Right forelimb (tissue), 1 donor: ENCODE measurements at places on chromosomes 6 and 20.

- no peak for DNase-seq
Observed at GRCh38 chr6:97306544-97307320, 23.7 kb upstream of the MMS22L start.

DNA sequence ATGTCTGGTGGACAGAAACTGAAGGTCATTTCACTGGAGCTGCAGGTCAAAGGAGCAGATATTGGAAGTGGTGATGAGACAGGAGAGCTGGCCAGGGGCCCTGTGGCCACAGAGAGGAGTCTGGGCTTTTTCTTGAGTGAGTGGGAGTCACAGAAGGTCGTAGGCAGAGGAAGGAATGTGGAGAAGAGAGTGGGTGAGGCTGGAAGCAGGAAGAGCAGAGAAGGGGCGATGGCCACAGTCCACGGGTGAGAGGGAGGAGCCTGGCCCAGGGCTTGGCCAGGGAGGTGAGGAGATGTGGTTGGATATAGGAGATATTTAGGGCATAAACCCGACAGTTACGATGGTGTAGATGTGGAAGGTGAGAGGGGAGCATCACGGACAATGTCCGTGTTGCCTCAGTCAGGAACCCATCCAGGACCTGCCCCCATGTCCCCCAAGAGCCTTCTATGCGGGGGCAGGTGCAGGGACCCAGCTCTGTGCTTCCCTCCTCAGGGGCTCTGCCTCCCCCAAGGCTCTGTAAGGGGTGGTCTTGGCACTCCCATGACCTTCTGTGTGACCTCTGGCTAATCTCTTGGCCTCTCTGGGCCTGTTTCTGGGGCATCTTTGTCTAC is 150.5 kb upstream of the PTPN1 start:
- DNase-seq, result no peak

GRCh38 chr6:75932067-75932466 is 140.4 kb downstream of the IMPG1 start:
- DNase-seq, result peak; percentile 48

DNA sequence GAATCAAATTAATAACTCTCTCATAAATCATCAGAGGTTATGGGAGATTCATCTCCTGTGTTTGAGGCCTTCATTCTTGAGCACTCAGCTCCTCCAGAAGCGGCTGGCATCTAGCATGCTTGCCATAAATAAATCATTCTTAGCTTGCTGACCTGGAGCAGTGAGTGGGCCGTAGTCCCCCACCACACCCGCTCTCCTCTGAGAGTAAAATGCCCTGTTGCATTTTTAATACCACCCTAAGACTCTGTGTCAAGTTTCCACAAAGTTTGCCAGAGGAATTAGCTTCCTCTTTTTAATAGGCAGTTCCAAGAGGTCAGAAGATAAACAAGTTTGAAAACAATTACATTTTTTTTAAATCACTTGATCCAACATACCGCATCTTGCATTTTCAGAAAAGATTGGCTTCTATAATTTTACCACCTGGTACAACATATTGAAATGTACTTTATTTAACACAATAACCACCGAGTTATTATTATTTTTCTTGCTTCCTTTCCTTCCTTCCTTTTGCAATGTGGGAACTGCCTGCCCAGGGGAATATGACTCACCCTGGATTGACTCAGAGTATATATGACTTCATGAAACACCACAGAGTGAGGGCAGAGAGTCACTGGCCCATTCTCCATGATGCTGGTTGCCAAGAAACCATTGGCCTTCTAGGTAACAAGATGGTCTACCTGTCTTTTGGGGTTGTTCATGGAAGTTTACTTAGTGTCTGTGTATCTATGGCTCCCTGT is 29.4 kb upstream of the CLIC5 start:
- no peak for DNase-seq

DNA sequence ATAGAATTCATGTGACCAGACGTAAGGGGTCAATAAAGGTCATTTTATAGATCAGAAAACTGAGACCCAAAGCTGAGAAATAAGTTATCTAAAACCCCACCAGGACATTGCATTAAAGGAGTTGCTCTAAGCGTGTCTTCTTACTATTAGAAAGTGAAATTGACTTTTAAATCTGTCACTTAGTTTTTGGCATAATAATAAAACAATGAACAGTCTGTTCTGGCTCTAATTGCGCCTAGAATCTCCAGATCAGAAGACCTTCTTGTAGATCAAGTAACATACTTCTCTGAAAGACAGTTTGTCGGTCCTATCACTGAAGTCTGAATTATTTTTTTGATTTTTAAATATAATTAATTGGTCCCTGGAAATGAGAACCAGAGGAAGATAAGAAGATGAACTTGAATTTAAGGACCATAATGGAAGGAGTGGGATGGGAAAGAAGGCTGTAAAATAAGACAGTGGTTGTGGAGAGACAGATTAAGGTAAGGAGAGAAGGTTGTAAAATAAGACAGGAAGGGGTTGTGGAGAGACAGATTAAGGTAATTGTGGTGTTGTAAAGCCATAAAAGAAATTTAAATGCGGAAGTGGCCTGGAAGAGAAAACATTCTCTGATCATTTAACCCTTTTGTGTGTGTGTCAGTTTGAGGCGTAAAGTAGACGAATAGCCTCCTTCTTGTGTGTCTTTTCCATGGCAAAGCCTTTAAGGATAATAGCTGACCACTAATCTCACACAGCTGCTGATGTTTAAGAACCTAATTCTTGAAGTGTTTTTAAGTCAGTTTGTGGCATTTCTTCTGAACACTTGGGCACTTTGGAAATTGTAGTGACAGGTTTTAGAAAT is 20.1 kb downstream of the TOP1 start:
- no peak for DNase-seq

DNA sequence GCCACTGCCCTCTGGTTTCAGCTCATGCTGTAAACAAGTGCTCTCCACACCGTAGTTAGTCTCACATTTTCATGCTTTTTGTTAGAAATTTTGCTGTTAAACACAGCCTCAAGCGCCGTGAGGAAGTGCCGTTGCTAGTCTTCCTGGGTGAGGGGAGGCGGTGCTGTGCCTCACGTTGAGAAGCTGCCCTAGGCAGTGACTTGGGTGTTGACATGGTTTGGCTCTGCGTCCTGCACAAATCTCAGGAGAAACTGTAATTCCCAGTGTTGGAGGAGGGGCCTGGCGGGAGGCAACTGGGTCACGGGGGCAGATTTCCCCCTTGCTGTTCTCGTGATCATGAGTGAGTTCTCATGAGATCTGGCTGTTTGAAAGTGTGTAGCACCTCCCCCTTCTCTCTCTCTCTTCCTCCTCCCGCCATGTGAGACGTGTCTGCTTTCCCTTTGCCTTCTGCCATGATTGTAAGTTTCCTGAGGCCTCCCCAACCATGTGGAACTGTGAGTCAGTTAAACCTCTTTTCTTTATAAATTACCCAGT is 95.8 kb downstream of the ERMARD start:
- DNase-seq, result peak; percentile 10

DNA sequence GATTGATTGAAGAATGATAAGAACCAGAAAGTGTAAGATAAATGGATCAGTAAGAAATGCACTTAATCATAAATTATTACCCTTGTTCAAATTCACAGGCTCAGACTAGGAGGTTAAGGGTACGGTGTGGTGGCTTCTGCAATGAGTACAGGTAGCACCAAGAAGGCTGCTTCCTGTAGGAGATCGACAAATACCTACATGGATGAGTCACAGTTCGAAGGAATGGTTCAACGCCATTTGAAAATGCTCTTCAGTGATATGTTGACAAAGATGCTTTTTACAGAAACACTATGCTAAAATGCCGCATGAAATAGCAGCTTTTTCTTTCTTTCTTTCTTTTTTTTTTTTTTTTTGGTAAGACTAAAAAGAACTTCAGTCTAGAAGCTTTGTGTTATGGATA is 116.2 kb downstream of the DTNBP1 start:
- no peak for DNase-seq

GRCh38 chr20:23058240-23058639 is 8.8 kb upstream of the THBD start:
- no peak for DNase-seq

DNA sequence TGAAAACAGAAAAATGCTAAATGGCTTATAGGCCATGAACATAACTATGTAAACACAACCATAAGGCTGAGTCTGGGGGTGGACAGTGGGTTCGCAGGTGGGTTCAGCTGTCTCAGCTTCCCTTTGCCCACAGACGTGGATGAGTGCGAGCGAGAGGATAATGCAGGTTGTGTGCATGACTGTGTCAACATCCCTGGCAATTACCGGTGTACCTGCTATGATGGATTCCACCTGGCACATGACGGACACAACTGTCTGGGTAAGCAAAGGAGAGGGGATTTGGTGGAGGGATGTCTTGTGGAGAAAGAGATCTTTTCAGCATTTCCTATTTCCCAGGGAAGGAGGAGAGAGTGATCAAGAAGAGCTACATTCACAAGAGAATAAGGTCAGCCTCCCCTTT is 14.7 kb downstream of the SCUBE3 start:
- no peak for DNase-seq
